ENCODE measurements at places on chromosomes 3 and 15.

- DNase-seq = no peak
These were observed 476.9 kb upstream of the PROK2 start for GRCh38 chr3:72261566-72262564.

DNA sequence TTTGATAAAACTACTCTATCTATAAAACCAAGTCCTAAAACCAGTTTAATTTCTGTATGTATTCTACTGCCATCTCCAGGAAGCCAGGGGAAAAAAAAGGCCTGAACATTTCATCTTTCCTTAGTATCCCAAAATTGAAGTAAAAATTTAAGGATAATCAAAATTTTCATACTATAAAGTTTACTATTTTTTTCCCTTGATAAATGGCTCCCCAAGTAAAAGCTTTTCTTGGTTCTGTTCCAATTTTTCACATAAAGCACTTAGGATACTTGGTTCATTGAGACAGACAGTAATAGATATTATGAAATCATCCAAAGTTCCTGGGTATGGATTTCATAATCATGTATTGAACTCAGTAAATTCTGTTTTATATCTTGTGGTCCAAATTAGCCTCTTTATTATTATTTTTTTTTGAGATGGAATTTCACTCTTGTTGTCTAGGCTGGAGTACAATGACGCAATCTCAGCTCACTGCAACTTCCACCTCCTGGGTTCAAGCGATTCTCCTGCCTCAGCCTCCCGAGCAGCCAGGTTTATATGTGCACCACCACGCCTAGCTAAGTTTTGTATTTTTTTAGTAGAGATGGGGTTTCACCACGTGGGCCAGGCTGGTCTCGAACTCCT lies 34.5 kb downstream of the ICE2 start:
- peak; percentile 58 for DNase-seq

GRCh38 chr15:90595763-90596155 lies 66.0 kb downstream of the CRTC3 start:
- DNase-seq = no peak

DNA sequence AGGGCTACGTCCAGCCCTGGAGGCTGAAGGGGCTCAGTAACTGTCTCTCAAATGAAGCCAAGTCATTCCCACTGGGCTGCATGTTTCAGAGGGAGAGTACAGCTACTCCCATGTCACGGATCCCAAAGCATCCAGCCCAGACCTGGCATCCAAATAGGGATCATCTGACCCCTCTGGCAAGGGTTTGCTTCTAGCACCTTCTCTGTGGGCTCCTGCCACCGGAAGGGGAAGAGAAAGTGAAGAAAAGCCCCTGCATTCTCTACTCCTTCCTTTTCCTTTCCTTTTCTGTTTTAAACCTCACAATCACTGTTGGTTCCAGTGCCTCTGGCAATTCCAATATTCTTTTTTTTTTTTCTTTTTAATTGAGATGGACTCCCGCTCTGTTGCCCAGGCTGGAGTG lies 64.5 kb upstream of the CTSH start:
- no peak for DNase-seq

DNA sequence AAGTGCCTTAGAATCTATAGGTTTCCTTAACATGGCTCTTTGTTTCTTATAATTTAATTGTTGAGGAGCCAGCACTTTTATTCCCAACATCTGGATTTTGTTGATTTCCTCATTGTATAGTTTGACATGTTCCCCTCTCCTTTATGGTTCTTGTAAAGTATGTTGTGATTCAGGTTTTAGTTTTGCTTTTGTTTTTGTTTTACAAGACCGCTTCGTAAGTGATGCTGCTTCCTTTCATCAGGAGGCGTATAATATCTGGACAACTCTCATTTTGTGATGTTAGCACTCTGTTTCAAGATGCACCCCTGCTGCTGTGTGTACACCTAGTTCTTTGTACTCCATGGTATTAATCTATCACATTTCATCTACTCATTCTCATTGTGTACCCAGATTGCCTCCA lies 48.7 kb downstream of the SLC49A4 start:
- no peak for DNase-seq

DNA sequence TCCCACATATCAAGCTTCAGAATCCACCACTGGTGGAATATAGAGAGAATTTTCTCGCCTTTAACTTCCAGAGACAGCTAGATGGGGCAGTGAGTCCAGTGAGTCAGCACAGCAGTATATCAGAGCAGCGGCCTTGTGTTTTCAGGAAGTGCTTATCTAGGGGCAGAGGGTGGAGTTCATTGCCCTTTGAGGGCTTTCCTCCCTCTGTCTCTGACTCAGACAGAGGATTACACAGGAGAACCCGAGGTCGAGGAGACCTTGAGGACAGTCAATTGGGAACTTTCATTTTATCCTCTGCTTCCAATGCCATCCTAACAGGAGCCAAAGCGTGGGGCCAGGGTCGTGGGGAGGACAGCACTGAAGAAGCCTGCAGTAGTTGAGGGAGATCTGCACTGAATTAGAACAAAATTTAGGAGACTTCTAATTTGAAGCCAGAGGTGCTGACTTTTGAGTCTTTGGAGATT lies 109.6 kb upstream of the UMPS start:
- no peak for DNase-seq

GRCh38 chr15:34318277-34319079 lies 19.1 kb downstream of the SLC12A6 start:
- peak; percentile 81 for DNase-seq

DNA sequence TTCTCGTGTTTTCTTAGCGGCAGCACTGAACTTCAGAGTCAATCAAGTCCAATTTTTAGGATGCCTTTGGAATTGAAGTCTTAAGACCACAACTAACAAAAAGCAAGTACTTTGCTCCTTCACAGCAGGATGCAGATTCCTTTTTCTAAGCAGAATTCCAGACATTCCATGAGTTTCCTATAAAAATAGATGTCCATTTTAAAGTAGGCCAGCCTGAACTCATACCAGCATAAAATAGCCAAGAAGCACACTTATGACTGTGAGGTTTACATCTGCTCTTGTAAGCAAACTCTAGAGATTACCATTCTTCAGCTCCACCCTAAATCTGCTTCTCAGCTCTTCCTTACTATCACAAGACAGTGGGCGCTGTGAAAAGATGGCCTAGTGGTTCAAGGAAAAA lies 85.8 kb downstream of the THBS1 start:
- no peak for DNase-seq

DNA sequence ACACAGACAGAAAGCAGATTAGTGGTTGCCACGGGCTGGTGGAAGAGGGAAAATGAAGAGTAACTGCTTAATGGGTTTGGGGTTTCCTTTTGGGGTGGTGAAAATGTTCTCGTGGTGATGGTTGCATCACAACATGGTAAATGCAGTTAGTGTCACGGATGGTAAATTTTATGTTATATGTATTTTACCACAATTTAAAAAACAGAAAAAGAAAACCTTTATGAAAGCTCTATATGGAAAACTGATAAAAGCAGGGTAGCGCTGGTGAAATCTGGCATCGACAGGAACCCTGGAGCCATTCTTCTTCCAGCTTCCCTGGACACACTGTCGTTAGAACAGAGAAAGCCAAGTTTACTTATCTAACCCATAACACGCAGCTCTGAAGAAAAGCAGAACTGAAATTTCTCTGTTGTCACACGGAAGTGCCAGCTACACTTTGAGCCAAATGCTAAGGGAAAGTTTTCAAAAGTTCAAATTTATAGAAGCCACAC lies 287.7 kb upstream of the NR2F2 start:
- DNase-seq = no peak

DNA sequence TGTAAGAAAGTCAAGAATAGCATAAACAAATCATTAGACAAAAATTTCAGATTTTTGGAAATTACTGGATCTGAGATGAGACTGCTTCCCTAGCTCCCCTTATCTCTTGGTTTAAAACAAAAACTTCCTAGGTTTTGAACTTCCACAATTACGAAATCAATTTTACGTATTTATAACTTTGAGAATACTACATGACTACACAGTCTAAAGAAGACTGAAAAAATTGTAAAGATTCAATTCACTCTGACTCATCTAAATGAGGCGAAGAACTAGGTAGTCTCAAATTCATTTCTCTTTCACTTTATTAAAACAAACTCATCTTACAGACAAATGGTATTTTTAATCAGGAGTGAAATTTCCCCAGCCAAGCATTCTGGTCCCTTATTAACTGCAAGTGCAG lies 10.3 kb downstream of the CCDC54 start:
- DNase-seq = no peak

DNA sequence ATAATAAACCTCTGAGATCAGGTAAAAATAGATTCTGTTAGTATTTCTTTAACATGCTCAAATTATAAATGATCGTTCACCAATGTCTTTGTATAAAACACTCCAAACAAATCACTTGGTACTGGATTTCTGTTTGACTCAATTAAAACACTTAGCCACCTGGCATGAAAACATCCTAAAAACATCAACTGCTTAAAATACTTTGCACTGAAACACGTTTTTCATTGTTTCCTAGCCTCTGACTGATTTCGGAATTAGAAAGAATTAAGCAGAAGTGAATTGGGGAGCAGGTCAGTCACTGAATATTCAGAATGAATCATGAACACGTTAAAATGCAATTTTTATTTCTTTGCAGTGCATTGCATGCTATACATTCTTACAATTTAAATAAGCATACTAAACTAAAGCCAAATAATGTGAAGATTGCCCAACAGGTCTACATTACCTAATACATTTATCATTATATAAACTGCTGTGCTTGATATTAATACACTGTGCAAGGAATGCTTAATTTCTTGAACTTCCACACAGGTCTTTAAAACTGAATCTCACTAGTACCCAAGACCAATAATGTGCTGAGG lies 1.6 kb downstream of the THRB start:
- DNase-seq = no peak

- DNase-seq = no peak
These were observed 12.4 kb downstream of the PFN2 start for GRCh38 chr3:149958171-149958796.

DNA sequence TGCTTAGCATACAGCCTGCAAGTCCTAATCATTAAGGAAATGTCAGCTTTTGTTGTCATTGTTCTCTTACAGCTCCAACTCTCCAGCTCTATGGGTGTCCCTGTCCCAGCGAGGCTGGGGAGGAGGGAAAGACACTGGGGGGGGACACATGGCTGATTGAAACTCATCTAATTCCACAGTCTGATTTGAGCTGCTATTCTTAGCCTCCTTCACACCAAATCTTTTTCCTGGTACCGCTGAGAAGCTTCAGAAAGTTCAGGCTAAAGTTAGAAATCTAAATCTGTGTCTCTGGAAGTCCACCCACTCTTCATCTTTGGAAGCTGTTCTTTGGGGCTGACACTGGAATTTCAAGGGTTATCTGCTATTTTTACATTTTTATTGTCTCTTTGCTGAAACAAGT lies 61.3 kb upstream of the RASGRP1 start:
- no peak for DNase-seq

DNA sequence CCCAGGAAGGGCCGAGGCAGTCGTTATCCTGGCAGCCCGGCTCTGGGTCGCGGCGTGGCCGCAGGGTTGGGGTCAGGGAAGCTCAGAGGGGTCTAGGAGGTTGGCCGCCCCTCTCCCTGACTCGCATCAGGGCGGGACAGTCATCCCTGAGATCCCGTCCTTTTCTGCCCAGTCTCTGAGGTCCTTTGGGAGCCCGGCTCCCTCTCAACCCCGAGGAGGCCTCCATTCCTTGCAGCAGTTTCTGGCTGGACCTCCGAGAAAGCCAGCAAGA lies 495 bp downstream of the HYAL2 start:
- DNase-seq = no peak

- DNase-seq = no peak
These were observed 44.1 kb downstream of the STARD5 start for GRCh38 chr15:81279621-81280485.

DNA sequence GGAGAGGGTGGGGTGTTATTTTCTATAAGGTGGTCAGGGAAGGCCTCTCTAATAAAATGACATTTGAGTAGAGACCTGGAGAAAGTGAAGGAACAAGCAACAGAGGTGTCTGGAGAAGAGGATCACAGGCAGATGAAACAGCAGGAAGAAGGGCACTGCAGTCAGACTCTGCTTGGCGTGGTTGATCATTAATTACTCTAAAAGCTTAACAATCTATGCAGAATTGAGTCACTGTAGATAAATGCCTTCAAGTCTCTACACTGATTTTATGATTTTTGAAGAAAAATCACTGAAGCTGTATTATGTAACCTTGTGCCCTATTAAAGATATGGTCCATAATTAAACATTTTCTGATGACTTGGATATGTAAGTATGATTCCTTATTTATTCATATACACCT lies 114.2 kb downstream of the TNIK start:
- no peak for DNase-seq

DNA sequence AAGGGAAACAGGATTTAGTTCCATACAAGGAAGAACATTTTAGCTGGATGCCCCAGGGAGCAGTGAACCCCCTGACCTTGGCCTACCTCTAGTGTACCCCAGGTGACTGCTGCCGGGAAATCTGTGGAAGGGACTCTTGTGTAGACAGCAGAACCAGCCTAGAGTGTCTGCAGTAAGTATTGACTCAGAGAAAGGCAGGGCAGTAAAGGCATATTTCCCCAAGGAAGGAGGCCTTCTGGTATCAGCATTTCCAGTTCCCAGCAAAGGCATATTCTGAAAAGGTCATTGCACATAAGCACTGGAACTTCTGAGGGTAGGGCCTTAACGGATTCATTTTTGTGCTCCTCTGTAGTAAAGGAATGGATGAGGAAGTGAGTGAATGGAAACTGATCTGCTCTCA lies 246.2 kb downstream of the FAM43A start:
- DNase-seq = no peak

DNA sequence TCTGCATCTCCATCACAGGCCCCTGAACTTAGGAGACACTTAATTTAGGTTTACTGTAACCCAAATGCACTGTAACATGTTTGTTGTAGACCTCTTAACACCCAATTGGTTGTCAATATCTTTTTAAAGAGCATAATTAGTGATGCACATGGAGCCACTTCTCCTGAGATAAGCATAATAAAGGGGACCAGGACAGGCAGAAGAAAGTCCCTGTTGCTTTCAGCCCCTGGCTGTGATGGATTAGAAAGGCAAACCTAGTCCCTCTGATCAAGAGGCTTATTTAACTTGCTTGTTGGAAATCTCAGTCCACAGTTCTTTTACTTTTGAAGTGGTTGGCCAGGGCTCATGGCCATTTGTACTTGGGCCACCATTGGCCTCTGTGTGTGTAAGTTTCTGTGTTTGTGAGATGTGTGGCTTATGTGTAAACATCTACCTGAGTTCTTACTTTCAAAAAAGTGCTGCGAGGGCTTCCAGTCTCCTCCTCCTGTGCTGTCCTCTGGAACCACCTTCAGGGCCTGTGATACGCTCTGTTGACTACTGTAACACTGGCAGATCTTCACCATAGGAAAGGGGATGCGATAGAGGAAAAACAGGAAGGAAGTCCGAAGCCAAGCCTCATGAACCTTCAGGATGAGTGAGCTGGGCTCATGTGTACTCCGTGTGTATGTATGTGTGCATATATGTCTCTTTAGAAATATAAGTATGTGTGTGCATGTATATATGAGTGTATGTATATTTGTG lies 136.2 kb downstream of the EPHB1 start:
- no peak for DNase-seq

DNA sequence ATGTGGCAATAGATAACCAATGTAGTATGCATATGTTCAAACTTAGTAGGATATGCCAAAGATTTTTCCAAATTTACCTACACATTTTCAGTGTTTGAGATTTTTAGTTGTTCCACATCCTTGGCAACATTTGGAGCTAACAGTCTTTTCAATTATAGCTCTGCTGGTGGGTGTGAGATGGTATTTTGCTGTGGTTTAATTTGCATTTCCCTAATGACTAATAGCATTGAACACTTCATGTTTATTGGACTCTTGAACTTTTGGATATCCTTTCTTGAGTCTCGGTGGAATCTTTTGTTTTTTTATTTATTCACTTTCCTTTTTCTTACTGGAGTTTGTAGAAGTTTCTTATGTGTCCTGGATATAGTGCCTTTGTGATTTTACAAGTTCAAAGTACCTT lies 11.0 kb upstream of the ILDR1 start:
- DNase-seq = no peak

- DNase-seq = no peak
These were observed 357.1 kb upstream of the KCNH8 start for GRCh38 chr3:18791182-18791581.

Data from AG20443 (cell line).